ENCODE measurements at places on chromosomes 3 and 15.

DNA sequence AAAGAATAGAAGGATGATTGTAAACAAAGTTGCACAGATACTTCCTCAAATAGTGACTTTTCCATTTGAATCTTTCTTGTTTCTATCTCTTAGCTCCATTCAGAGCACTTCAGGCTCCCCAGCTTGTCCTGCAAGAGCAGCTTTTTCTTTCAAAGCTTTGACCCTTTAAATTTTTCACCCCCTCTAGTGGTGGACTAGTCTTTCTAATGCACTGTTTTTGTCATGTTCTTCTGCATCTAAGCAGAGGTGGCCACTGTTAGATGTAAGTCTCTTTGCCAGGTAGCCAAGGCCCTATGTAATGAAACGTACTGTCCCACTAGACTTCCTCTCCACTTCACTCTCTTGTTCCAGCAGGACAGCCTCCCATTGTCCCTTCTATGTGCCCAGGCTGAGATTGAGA, 74.0 kb upstream of the MANF start:
- peak; percentile 19 for DNase-seq

DNA sequence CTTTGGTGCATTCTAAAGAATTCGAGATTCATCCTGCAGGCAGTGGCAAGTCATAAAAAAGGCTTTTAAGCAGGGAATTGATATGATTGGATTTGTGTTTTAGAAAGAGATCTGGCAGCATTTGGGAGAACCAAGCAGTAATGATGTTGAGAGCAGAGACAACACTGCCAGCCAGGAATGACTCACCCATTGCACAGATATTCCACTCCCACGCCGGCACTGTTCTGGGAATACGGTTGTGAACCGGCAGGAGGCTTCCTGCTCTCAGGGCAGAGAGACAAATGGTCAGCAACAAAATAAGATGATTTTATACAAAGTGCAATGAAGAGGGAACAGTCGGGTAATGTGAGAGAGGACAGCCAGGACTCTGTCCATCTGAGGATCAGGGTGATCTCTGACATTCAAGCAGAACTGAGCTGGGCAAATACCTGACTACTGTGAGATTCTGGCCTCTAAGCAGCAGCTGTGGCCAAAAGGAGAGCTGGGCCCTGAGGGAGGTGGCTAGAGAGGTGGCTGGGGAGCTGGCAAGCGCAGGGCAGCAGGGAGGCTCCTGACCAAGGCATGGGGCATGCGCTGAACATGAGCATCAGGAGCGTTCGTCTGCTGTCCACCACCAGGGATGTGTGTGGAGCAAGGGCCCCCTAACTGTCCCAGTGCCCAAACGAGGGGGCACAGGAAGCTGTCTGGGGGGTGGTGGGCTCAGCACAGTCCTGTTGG, 56.1 kb upstream of the PLXNA1 start:
- DNase-seq: peak; percentile 82

DNA sequence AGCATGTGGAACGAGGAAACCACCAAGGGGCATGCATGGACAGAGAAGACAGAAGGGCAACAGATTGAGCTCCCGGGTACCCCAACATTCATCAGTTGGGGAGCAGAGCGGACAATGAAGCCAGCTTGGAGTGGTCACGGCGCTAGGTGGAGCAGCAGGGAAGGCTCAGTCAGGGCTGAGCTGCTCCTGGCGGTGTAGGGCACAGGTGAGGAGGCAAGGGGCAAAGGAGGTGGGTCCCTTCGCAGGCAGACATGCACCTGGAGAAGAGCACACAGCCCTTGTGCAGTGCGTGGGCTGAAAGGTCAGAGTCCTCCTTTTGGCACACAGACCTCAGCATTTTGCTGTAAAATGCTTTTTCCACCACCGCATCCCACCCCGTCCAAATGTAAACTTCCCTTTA, 90.0 kb upstream of the SLC6A6 start:
- no peak for DNase-seq

- DNase-seq: peak; percentile 6
Observed at GRCh38 chr3:46666453-46666845, 27.0 kb downstream of the ALS2CL start.

DNA sequence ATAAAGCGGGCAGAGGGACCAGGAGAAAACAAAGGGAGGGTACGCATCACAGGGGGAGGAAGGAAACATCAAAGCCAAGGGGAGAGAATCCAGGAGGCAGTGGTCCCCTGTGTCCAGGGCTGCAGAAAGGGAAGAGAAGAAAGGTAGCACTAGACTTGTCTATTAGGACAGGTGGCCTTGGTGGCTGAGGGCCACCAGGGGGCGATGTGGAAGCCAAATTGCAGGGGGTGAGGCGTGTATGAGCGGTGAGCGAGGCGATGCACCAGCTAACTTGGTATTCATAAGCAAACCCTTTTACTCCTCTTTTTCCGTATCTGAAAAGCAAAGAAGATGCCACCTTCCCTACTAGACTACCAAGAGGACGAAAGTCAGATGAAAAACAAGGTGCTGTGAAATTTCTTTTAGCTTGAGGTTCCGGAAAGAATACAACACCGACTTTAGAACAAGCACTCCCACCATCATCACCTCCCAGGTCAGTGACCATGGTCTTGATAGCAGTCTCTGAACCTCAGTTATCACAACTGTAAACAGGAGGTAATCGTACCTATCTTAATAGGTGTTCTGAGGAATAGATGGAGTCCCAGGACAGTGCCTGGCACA, 654.4 kb upstream of the ADAMTS9 start:
- DNase-seq: peak; percentile 41

DNA sequence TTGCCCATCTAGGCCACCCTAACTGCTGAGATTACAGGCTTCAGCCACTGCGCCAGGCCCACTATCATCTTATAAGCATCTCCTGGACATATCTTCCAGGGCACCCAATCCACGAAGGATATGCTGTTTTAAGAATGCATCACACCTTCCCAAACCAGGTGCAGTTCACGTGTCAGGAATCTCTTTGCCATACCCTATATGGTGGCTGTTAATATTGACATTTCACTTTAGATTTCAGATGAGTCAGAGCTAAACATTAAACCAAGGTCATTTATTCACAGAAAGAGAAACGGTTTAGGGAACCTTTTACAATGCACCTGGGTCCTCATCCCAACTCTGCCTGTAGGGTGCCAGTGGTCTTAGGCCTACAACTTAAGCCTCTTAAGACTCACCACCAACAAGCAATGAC, 85.7 kb downstream of the TBL1XR1 start:
- no peak for DNase-seq

- DNase-seq: peak; percentile 48
Observed at GRCh38 chr3:51384055-51384725, 901 bp upstream of the MANF start.

DNA sequence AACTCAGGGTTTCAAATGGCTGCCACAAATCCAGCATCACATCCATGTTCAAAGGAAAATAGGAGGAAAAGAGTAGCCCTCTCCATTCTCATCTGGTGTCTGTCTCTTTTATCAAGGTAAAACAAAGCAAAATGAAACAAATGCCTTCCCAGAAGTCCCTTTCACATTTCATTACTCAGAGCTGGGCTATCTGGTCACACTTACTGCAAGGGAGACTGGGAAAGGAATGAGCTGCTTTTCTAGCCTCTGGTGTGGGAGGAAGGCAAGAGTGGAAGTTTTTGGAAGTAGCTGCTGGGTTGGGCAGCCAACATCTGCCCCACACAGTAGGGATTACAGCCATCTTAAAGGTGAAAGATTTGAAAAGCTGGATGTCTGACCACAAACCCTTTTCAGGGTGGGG, 51.8 kb downstream of the KLF15 start:
- no peak for DNase-seq

DNA sequence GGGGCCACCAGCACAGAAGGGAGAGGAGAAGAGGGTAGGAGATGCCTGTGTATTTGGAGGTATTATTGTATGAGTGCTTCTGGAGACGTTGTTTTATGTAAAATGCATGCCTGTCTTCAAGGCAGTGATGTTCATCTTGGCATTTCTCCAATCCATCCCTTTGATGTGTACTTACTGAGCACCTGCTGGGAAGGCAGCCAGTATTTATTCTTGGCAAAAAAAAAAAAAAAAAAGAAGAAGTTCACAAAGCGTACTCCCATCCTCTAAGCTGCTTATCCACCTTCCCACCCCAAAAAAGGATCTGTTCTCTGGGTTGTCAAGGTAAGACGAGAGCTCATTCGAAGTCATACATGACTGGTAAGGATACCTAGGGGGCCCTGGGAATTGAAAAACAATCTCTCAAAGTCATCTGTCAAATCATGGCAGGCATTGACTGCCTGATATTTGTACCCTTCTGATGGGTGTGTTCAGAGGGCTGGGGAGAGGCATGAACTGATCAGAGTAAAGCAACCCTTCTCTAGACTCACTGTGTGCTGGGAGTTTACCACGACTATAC, 30.0 kb upstream of the SLC6A1 start:
- no peak for DNase-seq

DNA sequence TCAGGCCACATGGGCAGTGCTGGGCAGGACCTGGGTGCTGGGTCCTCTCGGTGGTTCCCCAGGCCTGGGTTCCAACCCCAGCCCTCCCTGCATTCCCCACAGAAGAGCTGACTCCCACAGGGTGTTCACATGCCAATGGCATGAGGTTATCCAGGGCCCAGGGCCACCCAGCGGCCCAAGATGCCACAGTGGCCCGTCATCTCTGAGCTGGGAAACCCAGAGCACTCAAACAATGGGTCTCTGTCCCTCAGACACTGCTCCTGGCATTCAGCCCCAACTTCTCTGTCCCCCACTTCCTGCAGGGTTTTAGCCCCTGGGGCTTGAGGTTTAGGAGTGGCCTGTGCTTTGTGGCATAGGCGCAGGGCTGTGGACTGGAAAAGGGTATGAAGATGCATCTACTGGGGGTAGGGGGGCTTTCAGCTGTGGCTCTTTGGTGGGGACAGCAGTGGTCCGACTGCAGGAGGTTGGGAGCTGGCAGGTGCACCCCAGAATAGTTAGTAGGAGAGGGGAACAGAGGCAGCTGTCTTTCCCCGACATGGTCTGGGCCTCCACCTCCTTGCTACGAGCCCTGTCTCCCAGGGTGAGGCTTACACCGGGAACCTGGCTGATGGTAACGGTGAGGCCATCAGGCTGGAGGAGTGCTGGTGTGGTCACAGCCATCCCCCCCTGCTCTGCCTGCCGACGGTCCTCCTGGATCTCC, 1.7 kb downstream of the CCDC9B start:
- DNase-seq: peak; percentile 87

DNA sequence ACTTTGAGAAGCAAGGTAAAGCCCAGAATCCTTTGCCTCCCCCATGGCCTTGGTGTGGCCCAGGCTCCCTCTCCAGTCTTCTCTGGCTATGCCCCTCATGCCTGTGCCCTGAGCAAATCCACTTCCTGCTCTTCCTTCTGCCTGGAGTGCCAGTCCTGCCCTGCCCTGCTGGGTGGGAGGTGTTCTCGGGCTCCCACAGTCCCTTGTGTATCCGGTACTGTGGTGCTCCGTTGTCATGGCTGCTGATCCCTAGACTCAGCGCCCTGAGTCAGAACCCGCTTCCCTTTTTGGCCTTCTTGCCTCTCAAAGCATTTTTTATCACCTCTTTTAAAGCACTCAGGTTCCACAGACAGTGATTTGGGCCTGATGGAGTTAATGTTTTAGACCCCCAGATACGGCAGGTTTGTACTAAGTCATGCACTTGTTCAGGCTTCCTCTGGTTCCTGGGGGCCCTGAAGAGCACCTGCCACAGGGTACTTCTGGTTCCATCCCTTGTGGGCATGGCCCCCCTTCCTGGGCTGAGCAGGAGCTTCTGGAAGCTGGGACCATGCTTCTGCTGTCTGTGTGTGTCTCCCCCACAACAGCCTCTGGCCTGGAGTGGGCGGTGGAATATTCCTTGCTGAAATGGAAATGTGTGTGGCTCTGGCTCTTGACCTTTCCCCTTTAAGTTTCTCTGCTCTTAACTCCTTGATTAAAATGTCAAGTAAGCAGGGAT, 29.6 kb upstream of the ADAMTS7 start:
- no peak for DNase-seq

DNA sequence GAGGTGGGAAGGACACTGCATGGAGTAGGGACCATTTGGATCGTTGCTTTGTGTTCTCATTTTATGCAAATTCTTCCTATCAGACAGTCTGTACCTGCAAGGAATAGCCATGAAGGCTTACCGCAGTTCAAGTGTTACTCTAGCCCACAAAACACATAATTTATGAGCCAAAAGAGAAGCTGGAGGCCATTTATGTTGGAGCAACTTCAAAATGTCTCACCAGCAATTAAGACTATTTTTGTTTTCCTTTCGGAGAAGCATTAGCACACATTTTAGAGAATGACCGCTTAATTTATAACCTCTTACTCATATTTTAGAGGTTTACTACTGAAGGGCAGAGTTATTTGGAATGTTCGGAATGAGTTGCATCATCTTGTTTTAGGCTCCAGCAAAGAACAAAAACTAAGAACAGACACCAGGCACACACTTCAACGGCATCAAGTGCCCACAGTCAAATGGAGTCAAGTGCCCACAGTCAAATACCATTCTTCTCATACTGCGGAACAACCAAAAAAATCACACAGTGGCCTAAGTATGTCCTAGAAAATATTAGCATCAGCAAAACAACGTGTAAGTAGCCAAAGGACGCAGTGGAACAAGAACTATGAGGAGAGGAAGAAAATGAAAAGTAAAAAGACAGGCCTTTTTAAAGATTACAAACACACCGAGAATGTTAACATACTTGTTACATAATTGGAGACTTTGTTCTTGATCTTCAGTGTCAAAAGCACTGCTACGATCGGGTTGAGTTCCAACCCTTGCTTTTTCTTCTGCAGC, 17.5 kb upstream of the GOLGA8J start:
- DNase-seq: peak; percentile 30

GRCh38 chr15:34701536-34701935, 53.3 kb downstream of the GJD2 start:
- DNase-seq: no peak

GRCh38 chr3:170145278-170145677, 36.3 kb downstream of the PHC3 start:
- no peak for DNase-seq

DNA sequence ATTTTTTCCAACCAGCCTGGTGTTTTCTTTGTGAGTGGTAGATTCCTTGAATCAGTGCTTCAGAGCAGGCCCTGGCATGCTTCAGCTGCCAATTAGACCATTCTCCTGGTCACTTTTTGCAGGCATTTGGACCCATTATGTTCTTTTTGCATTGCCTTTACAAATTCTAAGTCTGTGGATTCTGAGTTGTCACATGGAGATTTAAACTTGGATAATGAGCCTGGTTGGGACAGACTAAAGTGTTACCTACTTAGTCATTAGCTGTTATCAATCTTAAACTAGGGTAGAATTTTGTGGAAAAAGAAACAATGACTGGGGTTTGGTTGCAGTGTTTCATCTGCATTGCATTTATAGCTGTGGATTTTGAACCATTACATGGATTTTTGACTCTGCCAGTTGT, 40.6 kb downstream of the ARHGEF26 start:
- DNase-seq: no peak

GRCh38 chr3:122930063-122930997, 97.2 kb downstream of the SEMA5B start:
- no peak for DNase-seq

- no peak for DNase-seq
Observed at GRCh38 chr3:71271596-71271995, 311.9 kb downstream of the FOXP1 start.

- DNase-seq: no peak
Observed at GRCh38 chr3:172595664-172596393, 72.6 kb upstream of the TNFSF10 start.

DNA sequence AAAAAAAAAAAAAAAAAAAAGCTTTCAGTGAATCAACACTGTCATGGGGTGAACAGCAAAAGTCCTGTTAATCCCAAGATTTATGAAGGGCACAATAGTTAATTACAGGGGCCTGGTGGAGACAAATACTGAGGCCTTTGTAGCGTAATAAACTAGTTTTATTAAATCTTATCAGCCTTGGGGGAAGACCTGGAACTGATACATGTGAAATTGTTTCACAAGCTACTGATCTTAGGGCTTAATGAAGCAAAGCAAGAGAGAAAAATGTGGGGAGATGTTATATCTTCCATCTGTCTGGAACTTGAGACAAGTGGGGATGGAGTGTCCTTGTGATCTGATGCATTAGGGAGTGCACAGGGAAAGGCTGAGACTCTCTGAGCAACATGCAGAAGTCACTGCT, 47.9 kb upstream of the OSBPL11 start:
- no peak for DNase-seq

Measured in H54 (cell line).